ENCODE measurements at places on chromosomes 7 and 10.
A peak's percentile ranks its signal among the peaks of the same experiment; 100 is the strongest.

GRCh38 chr7:132103718-132104117 is 472.6 kb downstream of the PLXNA4 start:
- H3K36me3 ChIP-seq, result no peaks in the 10 kb centered on the region
- H3K27ac ChIP-seq, result no peak overlapping the region
- no peaks in the 10 kb centered on the region for H3K4me1 ChIP-seq
- no peak overlapping the region for H3K4me3 ChIP-seq
- H3K27me3 ChIP-seq, result no peaks in the 10 kb centered on the region

GRCh38 chr10:57142925-57143576 is 782.0 kb upstream of the ZWINT start:
- H3K4me3 ChIP-seq, result no peak overlapping the region
- H3K27me3 ChIP-seq, result no peaks in the 10 kb centered on the region
- no peaks in the 10 kb centered on the region for H3K36me3 ChIP-seq
- no peak for DNase-seq

GRCh38 chr10:18508587-18508986 is 142.8 kb downstream of the NSUN6 start:
- no peak overlapping the region for H3K4me3 ChIP-seq
- DNase-seq, result no peak
- no peaks in the 10 kb centered on the region for H3K36me3 ChIP-seq
- H3K27ac ChIP-seq, result no peak overlapping the region
- no peaks in the 10 kb centered on the region for H3K27me3 ChIP-seq

DNA sequence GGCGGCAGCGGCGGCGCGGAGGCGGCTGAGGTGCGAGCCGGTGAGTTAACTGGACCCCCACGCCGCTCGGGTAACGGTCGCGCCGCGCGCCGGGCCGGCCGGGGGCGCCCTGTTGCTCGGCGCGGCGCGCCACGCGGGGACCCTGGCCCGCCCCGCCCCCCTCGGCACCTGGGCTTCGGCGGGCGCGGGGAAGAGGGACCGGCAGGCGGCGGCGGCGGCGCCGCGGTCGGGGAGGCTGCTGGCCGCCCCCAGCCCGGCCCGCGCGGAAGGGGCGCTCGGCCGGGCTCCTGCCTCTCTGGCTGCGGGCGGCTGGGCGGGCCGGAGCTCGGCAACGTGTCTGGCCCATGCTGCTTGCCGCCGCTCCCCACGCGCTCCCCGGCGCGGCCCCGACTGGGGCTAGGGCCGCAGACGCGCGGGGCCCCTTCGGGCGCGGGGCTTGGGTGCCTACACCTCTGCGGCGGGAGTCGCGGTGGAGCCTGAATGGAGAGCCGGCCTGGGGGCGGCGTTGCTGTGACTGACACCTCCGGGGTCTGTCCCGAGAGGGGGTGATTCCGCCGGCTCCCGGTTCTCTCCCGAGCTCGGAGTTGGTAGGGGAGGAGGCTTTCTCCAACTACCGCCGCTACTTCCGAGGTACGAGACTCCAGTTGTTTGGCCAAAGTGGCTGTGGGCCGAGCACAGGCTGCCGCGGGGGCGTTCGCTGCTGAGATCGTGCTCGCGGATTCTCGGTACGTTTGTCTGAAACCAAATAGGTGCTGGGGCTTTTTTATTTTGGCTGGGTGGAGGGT is 494 bp downstream of the PALS2 start:
- no peak for DNase-seq
- H3K27ac ChIP-seq, result peak overlapping the region; percentile 91
- no peaks in the 10 kb centered on the region for H3K36me3 ChIP-seq
- peak overlapping the region; percentile 87 for H3K4me3 ChIP-seq
- peaks cover 7% of the 10 kb centered on the region for H3K4me1 ChIP-seq

DNA sequence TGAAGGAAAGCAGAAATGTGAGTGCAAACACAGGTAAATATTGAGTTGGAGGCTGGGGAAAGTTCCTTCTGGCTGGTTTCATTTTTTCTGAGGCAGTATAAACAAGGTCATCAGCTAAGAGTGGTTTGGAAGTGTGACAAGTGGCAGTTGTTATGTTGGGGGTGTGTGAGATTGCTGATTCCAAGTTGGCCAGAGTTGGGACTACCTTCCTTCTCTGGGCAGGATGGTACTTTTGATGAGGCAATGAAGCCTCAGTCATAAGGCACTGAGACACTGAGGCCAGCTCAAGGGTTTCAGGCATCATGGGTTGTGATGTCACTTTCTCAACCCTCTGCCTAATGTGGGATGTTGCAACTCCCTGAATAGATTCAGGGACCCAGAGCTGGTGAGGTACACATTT is 8.2 kb upstream of the PTTG1IP2 start:
- no peaks in the 10 kb centered on the region for H3K36me3 ChIP-seq
- H3K27me3 ChIP-seq, result no peaks in the 10 kb centered on the region
- H3K4me3 ChIP-seq, result no peak overlapping the region
- H3K4me1 ChIP-seq, result peaks cover 7% of the 10 kb centered on the region

DNA sequence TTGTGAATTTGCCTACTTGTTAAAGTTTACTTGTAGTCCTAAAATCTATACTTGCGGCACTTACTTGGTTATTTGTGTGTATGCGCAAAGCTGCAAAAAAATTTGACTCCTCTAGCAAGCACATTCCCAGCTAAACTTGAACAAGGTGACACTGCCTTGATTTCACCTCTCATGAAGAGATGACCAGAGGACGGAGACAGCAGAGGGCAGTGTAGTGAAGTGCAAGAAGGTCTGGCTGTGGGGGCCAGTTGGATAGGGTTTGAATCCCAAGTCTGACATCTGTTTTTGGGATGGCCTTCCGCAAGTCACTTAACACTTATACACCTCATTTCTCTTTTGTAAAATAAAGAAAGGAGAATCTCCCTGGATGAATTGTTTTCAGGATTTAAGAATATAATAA is 15.7 kb downstream of the SLK start:
- peaks cover 34% of the 10 kb centered on the region for H3K4me1 ChIP-seq
- DNase-seq, result no peak
- no peak overlapping the region for H3K27ac ChIP-seq
- H3K27me3 ChIP-seq, result no peaks in the 10 kb centered on the region
- no peak overlapping the region for H3K4me3 ChIP-seq
- H3K36me3 ChIP-seq, result no peaks in the 10 kb centered on the region

DNA sequence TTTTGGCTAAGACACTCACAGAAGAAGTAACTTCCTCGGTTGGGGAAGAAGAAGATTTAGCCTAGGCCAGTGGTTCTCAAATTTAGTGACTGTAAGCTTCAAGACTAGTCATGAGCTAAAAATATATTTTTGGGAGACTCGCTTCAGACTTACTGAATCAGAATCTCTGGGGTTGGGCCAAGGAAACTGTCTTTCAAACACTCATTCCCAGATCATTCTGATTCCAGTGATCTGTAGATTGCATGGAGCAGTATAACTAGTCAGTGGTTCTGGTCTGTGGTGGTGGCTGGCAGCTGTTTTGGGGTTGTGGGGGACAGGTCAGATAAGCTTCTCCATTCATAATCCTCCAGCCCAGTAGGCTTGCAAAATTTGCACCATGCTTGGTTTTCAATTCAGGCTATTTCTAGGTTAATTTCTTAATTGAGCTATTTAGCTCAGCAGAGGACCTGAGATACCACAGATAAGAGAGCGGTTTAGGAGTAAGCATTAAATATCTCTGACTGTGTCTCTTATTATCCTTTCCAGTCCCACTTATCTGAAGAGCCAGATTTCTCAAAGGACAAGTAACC is 3.8 kb upstream of the KAT6B start:
- H3K4me1 ChIP-seq, result peaks cover 31% of the 10 kb centered on the region
- no peak overlapping the region for H3K4me3 ChIP-seq
- no peaks in the 10 kb centered on the region for H3K36me3 ChIP-seq
- peak overlapping the region; percentile 85 for H3K27ac ChIP-seq
- H3K27me3 ChIP-seq, result no peaks in the 10 kb centered on the region

DNA sequence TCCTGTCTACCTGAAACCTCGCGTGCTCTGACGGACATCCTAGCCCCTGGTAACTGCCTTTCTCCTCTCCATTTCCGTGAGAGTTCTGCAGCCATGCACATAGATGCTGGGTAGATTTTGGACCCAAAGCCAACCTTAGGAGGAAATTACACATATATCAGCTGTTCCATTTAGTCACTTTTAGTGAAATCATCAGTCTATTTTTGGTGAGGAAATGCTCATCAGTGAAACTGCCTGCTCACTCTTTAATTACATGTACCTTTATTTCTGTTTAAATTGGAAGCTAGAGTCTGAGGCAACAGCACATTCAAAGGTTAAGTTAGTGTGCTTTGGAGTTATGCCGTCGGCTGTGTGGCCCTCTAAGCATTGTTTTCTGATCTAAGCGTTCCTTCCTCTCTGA is 231.3 kb downstream of the WDR37 start:
- no peak overlapping the region for H3K4me3 ChIP-seq
- no peaks in the 10 kb centered on the region for H3K36me3 ChIP-seq
- no peak overlapping the region for H3K27ac ChIP-seq
- no peak for DNase-seq

DNA sequence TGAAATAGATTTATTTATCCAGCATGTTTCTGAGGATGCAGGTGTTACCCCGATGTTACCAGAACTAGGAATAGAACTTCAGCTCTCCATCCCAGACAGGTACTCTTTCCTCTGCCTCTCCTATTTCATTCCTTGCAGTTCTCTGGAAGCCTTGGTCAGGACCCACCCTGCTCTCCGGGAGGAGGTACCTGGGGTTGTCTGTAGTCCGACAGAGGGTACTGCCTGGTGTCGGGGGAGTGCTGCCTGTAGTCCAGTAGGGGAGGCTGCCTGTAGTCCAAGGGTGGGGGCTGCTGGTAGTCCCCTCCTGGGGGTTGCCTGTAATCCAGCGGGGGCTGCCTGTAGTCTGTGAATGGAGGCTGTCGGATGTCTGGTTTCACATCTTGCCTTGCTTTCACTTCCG is 328.4 kb downstream of the PHTF2 start:
- no peak overlapping the region for H3K4me3 ChIP-seq
- no peak for DNase-seq
- no peak overlapping the region for H3K27ac ChIP-seq
- H3K36me3 ChIP-seq, result no peaks in the 10 kb centered on the region
- no peaks in the 10 kb centered on the region for H3K4me1 ChIP-seq

GRCh38 chr7:155223503-155223902 is 74.2 kb upstream of the INSIG1 start:
- no peak overlapping the region for H3K4me3 ChIP-seq
- H3K4me1 ChIP-seq, result no peaks in the 10 kb centered on the region
- no peaks in the 10 kb centered on the region for H3K36me3 ChIP-seq
- H3K27ac ChIP-seq, result no peak overlapping the region

- no peak overlapping the region for H3K4me3 ChIP-seq
- no peaks in the 10 kb centered on the region for H3K36me3 ChIP-seq
- H3K27me3 ChIP-seq, result no peaks in the 10 kb centered on the region
- no peak overlapping the region for H3K27ac ChIP-seq
- peaks cover 6% of the 10 kb centered on the region for H3K4me1 ChIP-seq
Observed at GRCh38 chr10:32141018-32141807, 85.0 kb upstream of the KIF5B start.

DNA sequence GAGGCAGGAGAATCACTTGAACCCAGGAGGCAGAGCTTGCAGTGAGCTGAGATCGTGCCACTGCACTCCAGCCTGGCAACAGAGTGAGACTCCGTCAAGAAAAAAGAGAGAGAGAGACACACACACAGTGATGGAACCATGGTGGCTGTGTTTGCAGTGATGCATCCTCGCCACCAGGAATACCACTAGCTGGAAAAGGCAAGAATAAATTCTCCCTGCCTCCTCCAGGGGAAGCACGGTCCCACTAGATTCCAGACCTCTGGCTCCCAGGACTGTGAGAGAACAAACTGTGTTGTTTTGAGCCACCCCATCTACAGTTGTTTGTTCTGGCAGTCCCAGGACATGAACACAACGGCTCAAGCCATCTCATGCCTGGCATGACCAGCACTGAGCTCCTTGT is 320.3 kb upstream of the FOXK1 start:
- H3K36me3 ChIP-seq, result no peaks in the 10 kb centered on the region
- H3K27me3 ChIP-seq, result no peaks in the 10 kb centered on the region
- DNase-seq, result no peak
- no peaks in the 10 kb centered on the region for H3K4me1 ChIP-seq

DNA sequence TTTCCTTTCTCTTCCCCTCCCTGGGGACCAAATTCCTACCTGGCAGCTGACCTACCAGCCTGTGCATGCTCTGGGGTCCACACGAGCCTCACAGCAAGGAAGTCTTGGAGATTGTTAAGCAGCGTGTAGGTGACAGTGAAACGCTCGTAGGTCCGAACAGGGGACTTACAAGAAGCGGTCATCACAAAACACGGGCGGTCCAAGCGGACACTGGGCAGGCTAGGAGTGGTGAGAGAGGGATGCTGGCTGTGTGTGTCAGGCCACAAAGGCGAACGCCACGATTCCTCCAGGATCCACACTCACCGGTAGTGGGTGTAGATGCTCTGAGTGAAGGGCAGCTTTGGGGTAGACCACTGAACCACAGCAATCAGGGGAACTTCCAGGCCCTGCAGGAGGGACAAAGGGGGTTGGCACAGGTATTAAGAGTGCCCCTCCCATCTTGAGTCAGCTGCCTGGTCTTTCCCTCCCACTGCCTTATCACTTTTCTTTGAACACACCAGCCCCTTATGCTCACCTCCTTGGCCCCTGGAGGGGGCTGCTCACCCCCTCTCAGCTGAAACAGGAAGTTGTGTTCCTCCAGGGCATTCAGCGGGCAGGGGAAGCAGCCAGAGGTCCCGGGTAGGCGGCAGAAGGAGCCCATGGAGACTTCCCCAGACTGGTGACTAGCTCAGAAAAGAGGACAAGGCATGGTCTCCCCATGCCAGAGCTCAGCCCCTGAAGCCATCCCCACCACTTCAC is 2.0 kb downstream of the TRAPPC14 start:
- no peak for DNase-seq
- H3K4me3 ChIP-seq, result no peak overlapping the region
- H3K4me1 ChIP-seq, result peaks cover 17% of the 10 kb centered on the region
- no peak overlapping the region for H3K27ac ChIP-seq
- peaks cover 25% of the 10 kb centered on the region for H3K36me3 ChIP-seq

- H3K27me3 ChIP-seq, result no peaks in the 10 kb centered on the region
- no peak overlapping the region for H3K27ac ChIP-seq
- no peaks in the 10 kb centered on the region for H3K36me3 ChIP-seq
- H3K4me1 ChIP-seq, result no peaks in the 10 kb centered on the region
- DNase-seq, result no peak
Observed at GRCh38 chr7:2967705-2968104, 76.0 kb downstream of the CARD11 start.

GRCh38 chr10:42926843-42927242 is 144.2 kb downstream of the BMS1 start:
- H3K27ac ChIP-seq, result no peak overlapping the region
- no peaks in the 10 kb centered on the region for H3K27me3 ChIP-seq
- H3K4me1 ChIP-seq, result no peaks in the 10 kb centered on the region
- H3K36me3 ChIP-seq, result no peaks in the 10 kb centered on the region
- H3K4me3 ChIP-seq, result no peak overlapping the region
- DNase-seq, result no peak

GRCh38 chr7:50214126-50214670 is 90.3 kb upstream of the IKZF1 start:
- no peak overlapping the region for H3K27ac ChIP-seq
- no peaks in the 10 kb centered on the region for H3K36me3 ChIP-seq
- no peaks in the 10 kb centered on the region for H3K4me1 ChIP-seq
- no peaks in the 10 kb centered on the region for H3K27me3 ChIP-seq

Data from thoracic aorta (tissue), 2 donors.